ENCODE measurements at places on chromosomes 16 and 17.

GRCh38 chr17:28948873-28949184, 2.5 kb downstream of the PHF12 start:
- no peak for DNase-seq

- no peak for DNase-seq
These were observed 226.1 kb downstream of the ZNF423 start for GRCh38 chr16:49629851-49630250.

DNA sequence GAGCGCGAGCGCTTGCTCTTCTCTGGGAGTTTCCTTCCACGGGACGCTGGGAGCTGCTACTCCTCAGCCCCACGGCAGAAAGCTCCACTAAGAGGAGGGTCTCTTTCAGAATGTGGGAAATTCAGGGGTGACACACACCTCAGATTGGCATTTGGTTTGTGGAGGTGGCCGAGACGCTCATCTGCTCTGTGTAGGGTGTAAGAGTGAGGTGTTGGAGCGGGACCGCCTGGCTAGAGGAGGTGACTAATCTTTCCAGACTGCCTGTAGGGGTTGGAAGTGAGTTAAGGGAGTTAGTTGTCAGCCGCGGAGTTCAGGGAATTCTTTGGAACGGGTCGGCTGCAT, 735 bp downstream of the PSMD11 start:
- DNase-seq: no peak

GRCh38 chr17:45432405-45433158, at the start of gene ARHGAP27:
Gene ARHGAP27, minus strand, starts transcription at chr17:45432870. Its CDS starts 2,591 bp downstream, at chr17:45430279.
- DNase-seq: peak; percentile 51

DNA sequence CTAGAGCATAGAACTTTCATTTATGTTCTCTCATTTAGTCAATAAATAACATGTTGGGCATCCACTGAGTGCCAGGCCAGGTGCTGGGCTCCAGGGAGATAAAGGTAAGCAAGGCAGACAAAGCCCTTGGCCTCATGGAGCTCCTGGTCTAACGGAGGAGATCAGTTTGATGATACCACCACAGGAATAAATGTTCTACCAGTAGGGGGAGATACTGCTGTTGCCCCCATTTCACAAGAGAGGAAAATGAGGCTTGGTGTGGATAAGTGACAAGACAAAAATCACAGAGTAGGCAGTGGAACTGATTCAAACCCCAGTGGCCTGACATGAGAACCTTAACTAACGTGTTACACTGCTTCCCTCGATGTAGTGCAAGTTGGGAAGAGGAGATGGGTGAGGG, 80.4 kb upstream of the ERCC4 start:
- DNase-seq: no peak

GRCh38 chr16:83306961-83307593, 500.7 kb upstream of the HSBP1 start:
- peak; percentile 35 for DNase-seq

- no peak for DNase-seq
These were observed 63.7 kb upstream of the LYRM9 start for GRCh38 chr17:27956601-27957445.

DNA sequence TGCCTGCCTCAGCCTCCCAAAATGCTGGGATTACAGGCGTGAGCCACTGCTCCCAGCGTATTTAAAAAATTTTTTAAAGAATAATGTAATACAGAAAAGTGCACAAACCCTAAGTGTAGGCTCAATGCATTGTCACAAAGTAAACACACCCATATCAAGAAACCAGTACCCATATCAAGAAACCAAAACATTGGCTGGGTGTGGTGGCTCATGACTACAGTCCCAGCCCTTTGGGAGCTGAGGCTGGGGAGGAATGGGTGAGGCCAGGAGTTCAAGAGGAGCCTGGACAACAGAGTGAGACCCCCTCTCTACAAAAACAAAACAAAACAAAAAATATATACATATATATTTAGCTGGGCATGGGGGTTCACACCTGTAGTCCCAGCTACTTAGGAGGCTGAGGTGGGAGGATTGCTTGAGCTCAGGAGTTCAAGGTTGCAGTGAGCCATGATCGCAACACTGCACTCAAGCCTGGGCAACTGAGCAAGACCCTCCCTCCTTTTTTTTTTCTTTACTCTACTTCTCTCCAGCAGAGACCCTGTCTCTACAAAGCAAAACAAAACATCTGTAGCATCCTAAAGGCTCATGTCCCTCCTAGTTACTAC, 9.3 kb upstream of the PRR14 start:
- DNase-seq: no peak

DNA sequence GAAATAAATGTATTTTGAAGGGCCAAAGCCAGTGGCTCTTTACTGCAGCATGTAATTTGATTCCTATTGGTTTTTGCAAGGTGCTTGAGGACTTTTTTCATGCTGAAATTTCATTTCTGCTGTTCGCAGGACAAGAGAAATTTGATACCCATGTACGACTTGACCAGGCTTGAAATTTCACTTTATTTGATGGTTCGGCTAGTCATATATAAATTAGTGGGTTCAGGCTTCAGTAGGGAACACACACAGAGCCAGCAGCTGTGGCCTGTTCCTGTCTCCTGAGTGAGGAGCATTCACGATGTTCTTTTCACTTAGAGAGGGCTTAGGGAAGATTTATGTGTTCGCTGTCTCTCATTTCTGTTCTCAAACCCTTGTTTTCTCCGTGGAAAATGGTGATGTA, 258.4 kb upstream of the CACNG5 start:
- no peak for DNase-seq

GRCh38 chr17:78342449-78343186, 17.3 kb downstream of the SOCS3 start:
- DNase-seq: no peak

- DNase-seq: no peak
These were observed 103.5 kb upstream of the XYLT1 start for GRCh38 chr16:17574256-17574655.

GRCh38 chr17:39928858-39929645, 1.5 kb downstream of the LRRC3C start:
- DNase-seq: no peak

DNA sequence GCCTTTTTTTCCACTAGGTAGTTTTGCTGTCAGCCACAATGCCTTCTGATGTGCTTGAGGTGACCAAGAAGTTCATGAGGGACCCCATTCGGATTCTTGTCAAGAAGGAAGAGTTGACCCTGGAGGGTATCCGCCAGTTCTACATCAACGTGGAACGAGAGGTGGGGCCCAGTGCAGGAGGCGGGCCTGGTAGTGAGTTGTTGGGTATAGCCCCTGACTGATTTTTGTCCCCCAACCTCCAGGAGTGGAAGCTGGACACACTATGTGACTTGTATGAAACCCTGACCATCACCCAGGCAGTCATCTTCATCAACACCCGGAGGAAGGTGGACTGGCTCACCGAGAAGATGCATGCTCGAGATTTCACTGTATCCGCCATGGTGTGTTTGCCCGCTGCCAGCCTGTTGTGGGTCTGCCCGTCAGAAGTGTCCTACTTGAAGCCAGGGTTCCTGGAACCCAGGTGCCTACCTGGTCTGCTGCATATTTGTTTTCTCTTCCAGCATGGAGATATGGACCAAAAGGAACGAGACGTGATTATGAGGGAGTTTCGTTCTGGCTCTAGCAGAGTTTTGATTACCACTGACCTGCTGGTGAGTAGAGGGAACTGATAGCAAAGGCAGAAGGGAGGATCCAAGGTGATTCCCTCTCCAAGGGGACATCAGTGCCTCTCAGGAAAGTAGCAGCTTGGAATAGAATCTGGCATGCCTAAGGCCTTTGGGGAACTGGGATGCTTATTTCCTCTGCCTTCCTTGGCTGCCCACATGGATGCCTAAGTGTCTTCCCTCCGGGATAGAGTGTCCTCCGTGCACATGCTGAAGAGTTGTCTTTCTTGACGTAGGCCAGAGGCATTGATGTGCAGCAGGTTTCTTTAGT, 1.9 kb upstream of the CD68 start:
- no peak for DNase-seq

GRCh38 chr16:56310690-56311089, 114.7 kb downstream of the AMFR start:
- no peak for DNase-seq

All from thyroid gland (tissue), 4 donors.